ENCODE measurements at places on chromosomes 7 and 10. TPM values are rescaled to one million over a fixed set of nuclear protein-coding genes. Genes with fewer than 3 reads are reported as not detected.

DNA sequence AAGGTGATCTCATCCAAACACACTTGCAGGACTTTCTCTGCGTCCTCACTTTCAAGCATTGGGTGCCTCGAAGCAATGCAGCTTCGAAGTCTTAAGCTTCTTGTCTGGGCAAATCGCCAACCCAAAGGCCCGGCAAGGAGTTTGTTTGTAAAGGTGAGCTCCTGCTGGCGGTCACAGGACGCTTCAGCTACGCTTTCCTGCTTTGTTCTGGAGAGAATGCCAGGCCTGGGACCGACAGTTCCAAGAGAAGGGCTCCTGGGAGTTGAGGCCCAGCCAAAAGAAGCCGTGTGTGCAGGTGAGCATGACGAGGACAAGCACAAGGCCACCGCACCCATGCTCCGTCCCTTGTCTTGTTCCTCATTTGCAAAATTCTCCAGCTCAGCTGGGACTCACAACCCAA lies 106.6 kb upstream of the DOCK1 start:
- no peak for DNase-seq

DNA sequence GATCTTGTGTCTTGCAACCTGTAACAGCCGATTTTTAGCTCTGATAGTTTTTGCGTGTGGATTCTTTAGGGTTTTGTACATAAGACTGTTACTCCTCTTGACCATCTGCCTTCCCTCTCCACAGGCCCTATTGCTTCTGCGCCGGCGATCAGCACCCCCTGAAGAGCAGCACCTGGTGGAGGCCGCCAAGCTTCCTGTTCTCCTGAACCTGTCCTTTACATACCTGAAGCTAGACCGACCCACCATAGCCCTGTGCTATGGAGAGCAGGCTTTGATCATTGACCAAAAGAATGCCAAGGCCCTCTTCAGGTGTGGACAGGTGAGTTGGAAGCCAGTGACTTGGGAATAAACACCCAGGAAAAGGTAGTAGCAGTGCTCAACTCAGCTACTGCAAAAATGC lies 12.6 kb downstream of the FKBP6 start:
- DNase-seq = no peak

Gene HOXA13
- total RNA-seq = not detected

Gene CTBP2
- total RNA-seq = 175 TPM

- peak; percentile 1 for DNase-seq
Observed at GRCh38 chr10:69956741-69957230, 95.9 kb upstream of the MACROH2A2 start.

- no peak for DNase-seq
Observed at GRCh38 chr7:96238474-96238873, 83.4 kb downstream of the SLC25A13 start.

Gene CLCN1
- 0.23 TPM for total RNA-seq

Gene GAD2
- total RNA-seq = 1.4 TPM

Gene KCP
- total RNA-seq = 2.5 TPM

Gene ARL4A
- total RNA-seq = 21.9 TPM

- no peak for DNase-seq
Observed at GRCh38 chr10:5988336-5988920, 11.1 kb upstream of the IL15RA start.

Gene GRM3
- 1.5 TPM for total RNA-seq

DNA sequence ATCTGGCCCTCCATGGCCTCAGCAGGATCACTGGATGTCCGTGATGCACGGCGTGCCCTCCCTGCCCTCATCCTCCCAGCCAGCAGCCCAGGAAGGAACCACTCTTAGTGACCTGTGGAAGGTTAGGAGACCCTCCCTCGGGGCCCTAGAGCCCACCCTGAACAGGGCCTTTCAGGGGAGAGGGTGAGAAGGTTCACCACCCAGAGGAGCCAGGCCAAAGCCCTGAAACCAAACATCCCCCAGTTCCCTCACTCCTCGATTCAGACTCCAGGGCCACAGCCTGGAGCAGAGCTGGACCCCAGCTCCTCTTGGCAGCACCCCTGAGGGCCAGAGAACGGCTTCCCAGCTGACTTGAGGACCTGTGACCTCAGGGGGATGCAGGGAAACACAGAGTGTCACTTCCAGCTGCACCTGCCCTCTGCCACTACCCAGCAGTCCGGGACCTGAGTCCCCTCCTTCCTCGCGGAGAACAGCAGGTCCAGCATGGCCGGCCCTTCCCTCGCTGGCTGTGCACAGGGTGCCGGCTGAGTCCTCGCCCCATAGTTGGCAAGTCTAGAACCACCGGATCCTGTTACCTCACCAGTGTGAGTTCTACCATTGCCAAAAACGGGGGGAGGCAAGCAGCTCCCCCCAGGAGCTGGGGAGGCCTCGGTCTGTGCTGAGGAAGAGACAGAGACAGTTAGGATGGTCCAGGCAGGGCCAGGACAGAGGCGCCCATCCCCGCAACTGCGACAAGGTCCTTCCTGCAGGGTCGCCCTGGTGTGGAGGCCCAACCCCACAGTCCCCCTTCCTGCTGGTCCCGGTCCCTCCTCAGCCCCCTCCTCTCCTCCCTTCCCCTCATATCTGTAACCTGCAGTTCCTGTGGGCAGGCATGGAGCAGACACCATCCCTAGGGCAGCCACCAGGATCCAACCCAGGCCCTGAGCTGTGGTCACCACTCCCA lies 158.6 kb downstream of the NRF1 start:
- DNase-seq = no peak

Gene PIP
- total RNA-seq = not detected

- DNase-seq = peak; percentile 12
Observed at GRCh38 chr7:69932034-69932628, 333.9 kb downstream of the AUTS2 start.

DNA sequence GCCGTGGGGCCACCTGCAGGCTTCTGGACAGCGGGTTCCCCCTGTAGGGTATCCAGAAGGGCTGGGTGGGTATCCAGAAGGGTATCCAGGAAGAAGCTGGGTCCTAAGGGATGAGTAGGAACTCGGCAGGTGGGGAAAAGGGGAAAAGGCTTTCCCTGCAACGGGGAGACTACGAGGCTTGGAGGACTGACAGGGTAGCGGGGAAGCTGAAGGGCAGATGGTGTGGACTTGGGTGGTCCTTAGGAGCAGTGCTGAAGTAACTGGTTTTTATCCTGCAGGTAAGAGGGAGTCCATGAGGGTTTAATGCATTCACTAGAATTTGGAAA lies 525 bp downstream of the UBE2D4 start:
- DNase-seq = no peak

Gene MPP7
- 7.7 TPM for total RNA-seq

Gene CALCR
- total RNA-seq = 1.2 TPM

GRCh38 chr10:116798859-116799258 lies 50.4 kb upstream of the ENO4 start:
- DNase-seq = no peak

DNA sequence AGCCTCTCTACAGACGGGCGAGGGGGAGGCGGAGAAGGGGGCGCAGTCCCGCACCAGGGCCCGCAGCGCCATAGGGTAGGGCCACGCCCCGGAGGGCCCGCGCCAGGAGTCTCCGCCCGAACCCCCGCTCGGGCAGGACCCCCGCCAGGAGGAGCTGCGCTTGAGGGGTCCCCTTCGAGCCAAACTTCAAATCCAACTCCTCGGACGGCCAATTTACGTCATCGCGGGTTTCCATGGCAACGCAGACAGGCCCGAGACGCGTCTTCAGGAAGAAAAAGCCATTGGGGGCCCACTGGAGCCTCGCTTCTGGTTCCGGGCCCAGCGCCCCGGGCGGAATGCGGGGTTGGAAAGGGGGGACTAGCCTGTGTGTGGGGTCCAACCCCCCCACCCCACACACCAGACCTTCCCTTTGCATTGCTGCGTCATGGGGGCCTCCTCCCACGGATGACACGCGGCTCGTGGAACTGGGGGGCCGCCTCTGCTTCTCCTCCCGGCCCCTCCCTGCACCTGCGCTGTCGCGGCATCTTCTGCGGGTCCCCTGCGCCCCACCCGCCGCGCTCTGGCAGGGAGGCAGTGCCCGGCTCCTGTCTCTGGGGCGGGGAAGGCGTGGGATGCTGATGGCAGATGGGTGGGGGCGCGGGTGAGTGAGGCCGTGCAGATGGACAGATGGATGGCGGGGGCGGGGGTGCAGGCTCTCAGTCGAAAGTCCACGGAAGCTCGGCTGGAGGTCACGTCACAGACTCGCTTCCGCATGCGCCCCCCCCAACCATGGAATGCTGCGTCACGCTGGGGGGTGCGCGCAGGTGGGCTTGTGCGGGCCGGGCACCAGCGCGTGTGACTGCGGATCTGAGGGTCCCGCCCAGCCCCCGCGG lies 1.2 kb downstream of the CALY start:
- peak; percentile 71 for DNase-seq

GRCh38 chr7:98398567-98399372 lies 2.1 kb downstream of the BAIAP2L1 start:
- no peak for DNase-seq

GRCh38 chr7:46191776-46192175 lies 270.7 kb upstream of the IGFBP3 start:
- no peak for DNase-seq

DNA sequence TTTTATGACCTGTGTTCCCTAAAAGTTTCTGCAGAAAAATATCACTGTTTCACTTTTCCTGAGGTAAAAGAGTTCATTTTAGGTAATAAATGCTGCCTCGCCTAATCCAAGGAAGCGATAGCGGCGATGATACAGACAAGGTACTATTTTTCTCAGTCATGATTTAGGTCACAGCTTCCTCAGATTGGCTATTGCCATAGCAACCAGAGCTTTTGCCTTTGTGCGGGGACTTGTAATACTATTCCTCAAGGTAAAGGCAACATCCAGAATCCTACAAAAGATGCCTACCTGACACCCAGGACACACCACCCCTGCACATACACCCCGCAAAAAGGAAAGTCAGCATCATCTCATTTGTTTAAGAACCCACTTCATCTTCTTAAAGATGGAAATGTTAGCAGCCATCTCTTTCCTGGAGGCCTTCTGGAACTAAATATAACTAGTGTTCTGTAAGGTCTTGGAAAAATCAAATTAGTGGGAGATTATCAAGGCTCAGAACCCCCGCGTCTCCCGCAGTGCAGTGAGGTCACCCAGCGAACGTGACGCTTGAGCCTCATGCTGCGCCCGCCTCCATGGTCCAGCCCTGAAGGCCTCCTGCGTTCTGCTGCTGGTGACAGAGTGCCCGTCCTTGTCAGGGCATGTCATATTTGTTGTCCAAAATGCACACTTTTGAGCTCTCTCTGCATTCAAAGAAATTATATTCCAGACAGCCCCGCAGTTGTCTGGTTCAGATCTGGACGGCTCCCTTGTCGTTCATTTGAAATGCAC lies 402.0 kb upstream of the RNF32 start:
- DNase-seq = no peak

Gene GIMAP4
- total RNA-seq = 0.28 TPM

DNA sequence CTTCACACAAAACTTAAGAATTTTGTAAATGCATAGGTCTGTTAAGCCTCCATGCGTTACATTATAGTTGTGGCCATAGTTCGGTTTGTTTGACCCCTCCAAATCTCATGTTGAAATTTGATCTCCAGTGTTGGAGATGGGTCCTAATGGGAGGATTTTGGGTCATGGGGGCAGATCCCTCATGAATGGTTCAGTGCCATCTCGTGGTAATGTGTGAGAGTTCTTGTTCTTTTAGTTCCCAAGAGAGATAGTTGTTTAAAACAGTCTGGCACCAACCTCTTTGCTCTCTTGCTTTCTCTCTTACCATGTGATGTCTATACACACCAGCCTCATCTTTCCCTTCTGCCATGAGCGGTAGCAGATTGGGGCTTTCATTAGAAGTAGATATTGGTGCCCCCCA lies 264.3 kb downstream of the TCF7L2 start:
- no peak for DNase-seq

GRCh38 chr10:93568105-93568390 lies 1.6 kb downstream of the FFAR4 start:
- DNase-seq = peak; percentile 18

Gene HOXA9
- not detected for total RNA-seq

GRCh38 chr7:141362580-141363435 lies 188.4 kb upstream of the AGK start:
- no peak for DNase-seq

DNA sequence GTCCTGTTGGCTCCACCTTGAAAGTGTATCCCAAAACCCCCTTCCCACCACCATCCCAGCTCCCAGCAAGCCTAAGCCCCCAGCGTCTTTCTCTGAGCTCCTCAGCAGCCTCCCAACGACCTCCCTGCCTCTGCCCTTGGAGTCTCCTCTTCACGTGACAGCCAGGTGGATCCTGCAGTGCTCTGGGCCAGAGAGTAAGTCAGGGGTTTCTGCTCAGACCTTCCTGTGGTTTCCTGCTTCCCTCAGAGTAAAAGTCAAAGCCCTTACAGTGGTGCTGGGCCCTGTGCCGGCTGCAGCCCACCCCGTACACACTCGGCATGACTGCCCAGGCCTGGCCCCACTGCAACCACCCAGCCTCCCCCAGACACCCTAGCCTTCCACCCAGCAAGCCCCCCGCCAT lies 51.9 kb downstream of the OAT start:
- DNase-seq = no peak

DNA sequence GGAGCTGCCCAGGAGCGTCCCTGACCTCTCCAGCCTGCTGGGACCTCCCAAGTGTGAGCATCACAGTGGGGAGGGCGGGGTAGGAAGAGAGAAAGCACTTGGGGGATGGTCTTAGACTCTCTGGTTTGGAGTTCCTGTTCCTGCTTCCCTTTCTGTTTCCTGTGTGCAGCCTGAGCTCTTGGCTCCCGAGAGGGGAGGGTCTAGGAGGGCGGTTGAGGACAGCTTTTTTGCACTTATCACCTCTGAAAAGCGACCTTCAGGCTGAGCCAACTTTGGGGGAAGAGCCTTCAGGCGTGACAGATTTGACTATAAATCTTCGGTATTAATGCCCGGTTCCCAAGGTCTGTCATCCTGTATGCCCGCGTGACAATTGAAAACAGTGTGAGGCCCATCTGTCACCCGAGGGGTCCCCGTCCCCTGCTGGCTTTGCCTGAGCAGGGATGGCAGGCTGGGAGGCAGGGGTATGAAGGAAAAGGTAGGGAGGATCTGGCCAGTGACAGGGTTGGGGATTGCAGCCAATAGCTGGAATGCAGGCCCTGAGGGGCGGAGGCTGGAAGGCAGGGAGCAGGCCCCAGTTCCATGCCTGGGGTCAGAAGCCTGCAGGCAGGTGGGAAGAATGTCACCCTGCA lies 78.6 kb downstream of the CDH23 start:
- DNase-seq = peak; percentile 50

DNA sequence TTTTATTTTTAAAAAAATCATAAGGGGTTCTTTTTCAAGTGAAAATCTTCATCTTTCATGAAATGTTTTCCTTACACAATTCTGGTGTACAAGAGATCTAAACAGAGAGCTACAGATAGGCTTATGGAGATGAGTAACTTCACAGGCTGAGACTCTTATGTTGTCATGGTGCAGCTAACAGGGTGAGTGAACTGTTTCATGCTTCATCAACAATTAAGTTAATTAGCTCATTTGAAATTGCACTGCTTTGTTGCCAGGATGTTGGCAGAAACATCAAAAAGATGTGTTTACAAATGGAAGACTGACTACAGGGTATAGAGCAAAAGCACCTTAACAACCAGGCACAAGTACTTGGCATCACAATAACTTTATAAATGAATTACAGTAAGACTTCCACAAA lies 230.8 kb downstream of the FOXP2 start:
- no peak for DNase-seq

DNA sequence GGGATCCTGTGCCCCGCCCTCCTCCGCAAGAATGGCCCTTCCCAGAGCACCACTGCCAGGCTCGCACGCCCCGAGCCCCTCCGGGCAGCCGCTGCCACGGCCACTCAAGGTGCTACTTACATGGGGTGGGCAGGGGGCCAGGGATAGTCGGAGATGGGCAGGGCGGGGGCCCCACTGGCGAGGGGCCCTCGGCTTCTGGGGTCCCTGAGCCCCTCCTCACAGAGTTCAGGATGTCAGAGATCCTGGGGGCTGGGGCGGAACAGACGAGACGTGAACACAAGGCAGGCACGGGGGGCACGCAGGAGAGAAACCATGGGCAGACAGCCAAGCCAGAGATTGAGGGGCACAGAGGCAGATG lies 25.6 kb downstream of the YKT6 start:
- DNase-seq = no peak
